Frontal cortex (tissue), 4 donors: ENCODE measurements at places on chromosomes 13 and 19. TPM values are rescaled to one million over a fixed set of nuclear protein-coding genes. Genes with fewer than 3 reads are reported as not detected.

GRCh38 chr13:107006661-107007060 lies 438.7 kb upstream of the ARGLU1 start:
- no peak for DNase-seq

GRCh38 chr19:17025991-17026658 lies 485 bp downstream of the CPAMD8 start:
- DNase-seq: no peak

The ZNF540 gene
- 21.6 TPM for total RNA-seq

GRCh38 chr13:20016649-20017364 lies 58.3 kb downstream of the ZMYM2 start:
- no peak for DNase-seq

The CGB5 gene
- not detected for total RNA-seq

DNA sequence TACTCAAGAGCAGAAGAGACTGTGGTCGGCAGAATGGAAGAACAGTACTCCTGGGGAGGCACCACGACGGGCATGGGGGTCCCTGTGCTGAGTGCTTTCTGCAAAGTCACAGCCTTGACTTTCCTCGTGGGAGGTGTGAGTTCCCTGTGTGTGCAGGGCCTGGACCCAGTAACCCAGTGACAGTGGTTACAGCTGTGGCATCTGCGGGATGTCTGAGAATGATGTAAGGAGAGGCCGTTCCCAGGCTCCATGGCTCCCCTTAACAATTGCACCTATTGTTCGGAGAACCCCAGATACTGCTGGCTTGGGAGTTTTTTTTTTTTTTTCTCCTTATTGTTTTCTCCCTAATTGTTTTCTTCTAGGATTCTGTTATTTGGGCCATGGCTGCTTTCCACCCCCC lies 5.1 kb upstream of the NANOS2 start:
- DNase-seq: no peak

GRCh38 chr13:44321961-44322360 lies 51.7 kb upstream of the SERP2 start:
- DNase-seq: no peak

The COQ8B gene
- total RNA-seq: 24.5 TPM

- no peak for DNase-seq
These were observed 732 bp upstream of the DCLK1 start for GRCh38 chr13:36131931-36132297.

The KISS1R gene
- 0.41 TPM for total RNA-seq

GRCh38 chr19:18029617-18030338 lies 21.8 kb downstream of the ARRDC2 start:
- DNase-seq: no peak

GRCh38 chr13:39557285-39557955 lies 45.6 kb downstream of the LHFPL6 start:
- DNase-seq: no peak

The SLC8A2 gene
- 25.3 TPM for total RNA-seq

The CYP2S1 gene
- total RNA-seq: 0.41 TPM

DNA sequence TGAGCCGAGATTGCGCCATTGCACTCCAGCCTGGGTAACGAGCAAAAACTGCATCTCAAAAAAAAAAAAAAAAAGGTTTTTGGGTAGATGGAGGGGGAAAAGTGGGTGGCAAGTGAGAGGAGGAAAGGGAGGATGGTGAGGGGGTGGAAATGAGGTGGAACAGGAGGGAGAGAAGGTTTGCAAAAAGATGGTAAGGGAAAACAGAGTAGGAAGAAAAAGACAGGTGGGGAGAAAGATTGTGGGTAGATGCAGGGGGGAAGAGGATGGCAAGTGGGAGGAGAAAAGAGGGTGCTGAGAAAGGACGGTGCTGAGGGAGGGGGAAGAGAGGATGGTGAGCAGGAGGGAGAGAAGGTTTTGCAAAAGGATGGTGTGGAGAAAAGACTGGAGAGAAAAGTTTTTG lies 57.8 kb upstream of the C1QTNF9B start:
- DNase-seq: no peak

GRCh38 chr13:102935896-102936321 lies 90.1 kb downstream of the ERCC5 start:
- no peak for DNase-seq

DNA sequence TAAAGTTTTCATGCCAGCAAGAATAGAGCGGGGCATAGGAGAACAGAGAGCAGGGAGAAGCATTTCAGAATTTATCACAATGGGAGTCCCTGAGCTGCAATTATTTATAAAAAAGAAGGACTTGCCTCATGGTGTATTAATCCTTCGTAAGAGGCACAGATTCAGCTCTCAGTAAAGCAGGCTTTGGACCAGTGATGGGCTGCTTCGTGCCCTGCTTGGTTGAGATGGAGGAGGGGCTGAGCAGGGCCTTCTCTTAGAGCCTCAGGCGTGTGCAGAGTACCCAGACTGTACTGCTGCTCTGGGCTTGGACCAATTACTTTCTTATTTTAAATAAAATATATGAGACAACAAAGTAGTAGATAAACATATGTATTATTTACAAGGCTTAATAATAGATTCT lies 265.7 kb upstream of the SLC10A2 start:
- no peak for DNase-seq

DNA sequence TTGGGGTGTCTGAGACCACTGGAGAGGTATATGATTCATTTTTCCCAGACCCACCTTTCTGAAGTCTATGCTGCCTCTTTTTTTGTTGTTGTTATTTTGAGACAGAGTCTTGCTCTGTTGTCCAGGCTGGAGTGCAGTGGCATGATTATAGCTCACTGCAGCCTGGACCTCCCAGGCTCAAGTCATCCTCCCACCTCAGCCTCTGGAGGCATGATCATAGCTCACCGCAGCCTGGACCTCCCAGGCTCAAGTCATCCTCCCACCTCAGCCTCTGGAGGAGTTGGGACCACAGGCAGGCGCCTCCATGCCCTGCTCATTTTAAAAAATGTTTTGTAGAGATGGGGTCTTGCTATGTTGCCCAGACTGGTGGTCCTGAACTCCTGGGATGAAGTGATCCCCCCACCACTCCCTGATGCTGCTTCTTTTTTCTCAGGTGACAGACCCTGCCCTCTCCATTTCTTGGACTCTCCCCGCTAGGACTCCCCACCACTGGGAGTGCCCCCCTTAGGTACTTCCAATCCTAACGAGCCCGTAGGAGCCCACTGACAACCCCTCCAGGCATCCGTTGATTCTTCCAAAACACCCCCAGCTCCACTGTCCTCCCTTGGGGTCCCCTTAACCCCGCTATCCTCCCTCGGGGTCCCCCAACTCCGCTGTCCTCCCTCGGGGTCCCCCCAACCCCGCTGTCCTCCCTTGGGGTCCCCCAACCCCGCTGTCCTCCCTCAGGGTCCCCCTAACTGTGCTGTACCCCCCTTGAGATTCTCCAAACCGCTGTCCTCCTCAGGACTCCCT lies 45.4 kb downstream of the ARHGEF18 start:
- DNase-seq: no peak

DNA sequence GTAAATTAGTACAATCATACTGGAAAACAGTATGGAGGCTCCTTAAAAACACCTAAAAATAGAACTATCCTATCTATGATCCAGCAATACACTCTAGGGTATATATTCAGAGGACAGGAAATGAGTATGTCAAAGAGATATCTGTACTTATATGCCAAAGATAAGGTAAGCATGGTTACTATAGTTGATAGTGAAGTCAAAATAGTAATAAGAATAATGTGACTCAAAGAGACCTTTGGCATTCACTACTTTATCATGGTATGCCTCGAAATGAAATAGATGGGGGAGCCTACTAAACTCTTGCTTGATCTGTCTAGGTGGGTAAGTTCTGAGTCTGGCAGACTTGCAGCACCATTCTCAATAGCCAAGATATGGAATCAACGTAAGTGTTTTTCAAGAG lies 30.3 kb downstream of the FXYD5 start:
- DNase-seq: no peak
